ENCODE measurements at places on chromosomes 1 and 21.
A peak's percentile ranks its signal among the peaks of the same experiment; 100 is the strongest.

GRCh38 chr1:47227341-47228232, 4.4 kb downstream of the TAL1 start:
- DNase-seq, result no peak

DNA sequence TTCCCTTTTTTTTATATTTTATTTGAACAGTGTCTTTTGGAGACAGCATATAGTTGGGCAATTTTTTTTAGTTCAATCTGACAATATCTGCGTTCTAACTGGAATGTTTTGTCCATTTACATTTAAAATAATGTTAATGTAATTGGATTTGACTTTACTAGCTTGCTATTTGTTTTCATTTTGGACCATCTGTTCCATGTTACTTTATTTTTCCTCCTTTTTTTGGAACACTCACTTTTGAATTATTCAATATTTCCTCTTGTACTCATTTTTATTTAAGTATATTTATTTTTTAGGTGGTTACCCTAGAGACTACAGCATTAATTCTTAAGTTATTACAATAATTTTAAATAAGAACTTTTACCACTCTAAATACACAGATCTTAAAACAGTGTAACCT, 62.8 kb upstream of the C1orf87 start:
- no peak for DNase-seq

DNA sequence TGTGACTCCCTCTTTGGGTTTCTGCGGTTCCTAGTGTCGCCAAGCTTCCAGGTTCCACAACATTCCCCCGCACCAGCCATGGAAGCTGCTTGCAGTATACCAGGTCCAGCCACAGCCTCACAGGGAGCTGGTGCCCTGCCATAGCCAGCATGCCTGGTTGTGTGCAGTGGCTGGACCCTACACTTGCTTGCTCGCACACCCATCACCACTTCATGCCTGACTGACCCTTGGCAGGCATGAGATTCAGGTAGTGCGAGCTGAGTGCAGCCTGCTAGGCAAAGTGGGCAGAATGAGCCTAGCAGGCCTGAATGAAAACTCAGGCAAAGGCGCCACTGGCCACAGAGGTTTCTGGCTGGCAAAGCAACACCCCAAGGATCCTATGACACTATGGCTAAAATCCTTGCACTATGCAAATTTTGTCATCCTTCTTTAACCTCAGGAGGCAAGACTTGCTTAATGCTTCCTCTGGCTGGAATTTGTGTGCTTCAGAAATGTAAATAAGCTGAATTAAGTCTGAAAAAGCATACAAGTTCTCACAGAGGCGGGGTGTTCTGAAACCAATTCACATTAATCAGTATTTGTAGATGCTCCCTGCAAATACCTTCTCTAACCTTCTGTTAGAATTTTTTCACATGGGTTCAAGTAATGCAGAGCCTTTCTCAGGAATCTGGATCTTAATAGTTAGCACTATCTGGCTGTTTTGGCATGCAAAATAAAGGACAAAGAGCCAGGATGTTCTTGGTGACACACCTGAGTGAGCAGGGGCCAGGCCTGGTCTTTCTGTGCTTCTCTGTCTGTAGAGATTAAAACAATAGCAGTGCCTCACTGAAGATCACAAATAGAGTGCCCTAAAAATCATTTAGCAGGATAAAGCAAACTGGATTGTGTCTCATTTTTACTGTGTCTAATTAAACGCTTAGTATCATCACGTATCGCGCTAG, 256.9 kb downstream of the GPATCH2 start:
- DNase-seq, result no peak

DNA sequence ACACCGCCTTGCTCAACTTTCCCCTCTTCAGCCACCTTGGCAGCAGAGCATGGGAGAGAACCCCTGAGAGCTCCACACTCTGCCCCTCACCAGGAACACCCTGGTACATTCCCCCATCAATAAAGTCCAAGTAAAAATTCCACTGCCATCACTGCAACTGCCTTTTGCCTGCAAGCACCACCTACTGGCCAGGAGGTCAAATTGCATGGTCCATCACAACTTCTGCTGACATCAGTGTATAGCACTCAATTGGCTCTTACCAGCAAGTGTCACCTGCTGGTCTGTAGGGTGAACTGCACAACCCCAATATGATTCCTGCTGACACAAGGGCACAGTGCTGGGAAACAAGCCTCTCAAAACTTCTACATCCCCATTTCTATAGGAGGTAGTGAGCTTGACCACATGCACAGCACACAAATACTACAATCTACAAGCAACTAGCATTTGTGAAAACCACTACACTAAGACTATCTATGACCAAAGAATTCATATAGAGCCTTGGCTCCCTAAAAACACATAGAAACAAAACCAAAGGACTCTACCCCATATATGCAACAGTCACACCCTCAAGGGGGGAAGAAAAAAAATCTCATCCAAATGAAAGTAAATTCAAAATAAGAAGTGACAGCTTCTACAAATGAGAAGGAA, 69.2 kb downstream of the FASLG start:
- DNase-seq, result no peak

DNA sequence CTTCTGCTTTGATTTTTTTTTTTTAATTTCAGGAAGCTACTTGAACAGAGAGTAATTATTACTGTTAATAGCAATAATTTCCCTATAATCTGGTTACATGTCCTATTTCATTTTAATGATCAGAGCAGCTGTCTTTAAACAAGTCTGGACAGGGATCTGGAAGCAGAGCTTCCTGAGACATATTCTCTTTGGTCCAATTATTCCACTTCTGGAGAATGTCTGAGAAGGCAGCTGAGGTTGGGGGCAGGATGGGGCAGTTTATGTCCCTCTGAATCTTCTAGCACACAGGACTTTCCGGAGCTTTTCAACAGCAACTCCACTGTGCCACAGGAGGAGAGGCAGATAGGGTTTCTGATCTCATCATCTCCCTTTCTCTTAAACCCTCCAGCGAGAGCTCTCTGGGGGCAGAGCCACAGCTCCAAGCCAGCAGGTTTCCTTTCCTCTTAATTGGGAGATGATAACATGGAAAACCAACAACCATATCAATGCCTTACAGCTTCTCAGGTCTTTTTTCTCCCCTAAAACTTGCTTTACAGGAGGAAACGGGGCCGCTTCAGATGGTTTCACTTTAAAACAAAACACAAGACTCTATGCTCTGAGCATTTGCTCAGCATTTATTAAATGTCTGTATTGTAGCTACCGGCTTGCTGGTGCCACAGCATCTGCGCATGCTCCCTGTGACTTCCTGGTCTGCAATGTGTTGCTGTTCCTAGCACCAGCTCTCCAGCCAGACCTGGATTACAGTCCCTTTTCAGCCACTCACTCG, 425.7 kb upstream of the USP24 start:
- DNase-seq, result no peak

- no peak for DNase-seq
These were observed 18.4 kb upstream of the RNF19B start for GRCh38 chr1:32983020-32983419.

GRCh38 chr1:29396438-29397255, 160.3 kb downstream of the PTPRU start:
- DNase-seq, result no peak

GRCh38 chr1:6880951-6881690, 95.9 kb downstream of the CAMTA1 start:
- no peak for DNase-seq

- no peak for DNase-seq
These were observed 681 bp downstream of the B4GALT2 start for GRCh38 chr1:43979528-43980254.

GRCh38 chr1:156709031-156709430, 3.6 kb upstream of the CRABP2 start:
- no peak for DNase-seq

DNA sequence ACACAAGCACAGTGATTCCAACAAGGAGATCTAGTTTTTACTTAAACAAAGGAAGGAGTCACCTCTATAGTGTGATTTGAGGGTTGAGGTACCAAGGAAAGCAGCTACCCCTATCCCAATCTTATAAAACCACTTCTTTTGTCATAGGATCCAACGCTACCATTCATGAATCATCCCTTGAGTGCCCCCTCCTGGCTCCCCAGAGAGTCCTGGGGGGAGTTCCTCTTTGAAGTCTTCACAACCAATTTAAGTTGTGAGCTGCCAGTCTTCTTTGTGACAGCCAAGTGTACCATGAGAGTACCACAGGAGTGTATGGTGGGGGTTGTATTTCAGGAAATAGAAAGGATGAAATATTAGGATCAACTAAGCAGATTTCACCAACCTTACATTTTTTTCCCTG, 39.1 kb upstream of the NHLH2 start:
- no peak for DNase-seq

- DNase-seq, result no peak
These were observed 83.3 kb upstream of the TMEM51 start for GRCh38 chr1:15070145-15070748.

DNA sequence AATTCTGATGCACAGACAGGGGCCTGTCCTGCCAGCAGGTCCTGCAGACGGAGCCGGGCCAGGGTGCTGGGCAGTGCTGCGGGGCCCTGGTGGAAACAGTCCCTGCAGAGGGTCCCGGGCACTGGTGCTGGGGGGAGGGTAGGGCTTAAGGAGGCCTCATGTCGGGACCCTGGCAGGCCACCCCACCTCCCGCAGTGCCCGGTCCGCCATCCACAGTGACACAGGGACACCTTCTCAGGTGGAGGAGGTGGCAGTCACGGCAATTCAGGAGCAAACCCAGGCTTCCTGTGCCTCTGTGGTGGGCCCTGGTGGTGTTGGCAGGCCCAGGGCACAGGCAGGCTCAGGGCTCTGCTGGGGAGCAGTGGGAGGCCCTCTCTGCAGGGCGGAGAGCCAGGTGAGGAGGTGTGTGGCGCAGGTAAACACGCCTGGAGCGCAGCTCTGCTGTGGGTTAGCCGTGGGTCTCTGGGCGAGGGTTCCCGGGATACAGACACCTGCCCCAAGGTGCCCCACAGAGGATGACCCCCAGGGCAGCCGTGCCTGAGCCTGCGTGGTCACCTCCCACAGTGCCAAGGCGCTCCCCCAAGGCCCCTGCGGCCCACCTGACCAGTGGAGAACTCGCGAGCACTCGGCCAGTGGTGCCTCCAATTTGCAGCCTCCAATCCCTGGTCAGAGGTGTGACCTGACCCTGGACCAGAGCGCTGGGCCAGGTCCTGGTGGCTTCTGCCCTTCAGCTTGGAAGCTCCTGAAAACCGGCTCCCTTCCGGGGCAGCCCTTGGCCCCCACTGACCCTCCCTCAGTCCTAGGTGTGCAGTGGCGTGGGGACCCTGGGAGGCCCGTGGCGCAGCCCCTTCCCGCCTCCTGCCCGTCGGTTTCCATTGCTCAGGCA, 19.2 kb downstream of the COL18A1 start:
- DNase-seq, result no peak

DNA sequence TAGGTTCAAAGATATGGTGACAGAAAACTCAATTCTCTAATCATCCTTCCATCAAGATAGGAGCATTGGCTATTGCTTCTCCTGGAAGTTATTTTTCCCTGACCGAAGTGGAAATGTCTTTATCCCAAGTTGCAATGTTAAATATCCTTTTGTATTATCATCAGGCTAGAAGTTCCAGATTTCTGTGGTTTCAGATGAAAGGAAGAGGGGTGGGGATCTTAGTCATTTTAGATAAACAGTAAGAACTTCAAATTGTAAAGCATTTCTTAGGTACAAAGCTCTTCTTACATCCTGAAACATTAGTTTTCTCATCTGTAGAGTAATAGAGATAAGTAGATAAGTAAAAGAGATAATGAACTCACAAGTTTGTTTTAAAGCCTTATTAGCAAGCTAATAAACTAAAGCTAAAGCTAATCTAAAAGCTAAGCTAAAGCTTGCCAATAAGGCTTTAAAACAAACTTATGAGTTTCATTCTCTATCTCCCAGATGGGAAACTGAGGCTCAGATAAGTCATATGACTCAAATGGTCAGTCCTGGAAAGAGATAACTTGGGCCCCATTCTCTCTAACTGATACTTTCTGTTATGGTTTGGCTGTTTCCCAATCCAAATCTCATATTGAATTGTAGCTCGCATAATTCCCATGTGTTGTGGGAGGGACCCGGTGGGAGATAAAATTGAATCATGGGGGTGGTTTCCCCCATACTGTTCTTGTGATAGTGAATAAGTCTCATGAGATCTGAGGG, 99.2 kb upstream of the KCNK2 start:
- DNase-seq, result no peak

DNA sequence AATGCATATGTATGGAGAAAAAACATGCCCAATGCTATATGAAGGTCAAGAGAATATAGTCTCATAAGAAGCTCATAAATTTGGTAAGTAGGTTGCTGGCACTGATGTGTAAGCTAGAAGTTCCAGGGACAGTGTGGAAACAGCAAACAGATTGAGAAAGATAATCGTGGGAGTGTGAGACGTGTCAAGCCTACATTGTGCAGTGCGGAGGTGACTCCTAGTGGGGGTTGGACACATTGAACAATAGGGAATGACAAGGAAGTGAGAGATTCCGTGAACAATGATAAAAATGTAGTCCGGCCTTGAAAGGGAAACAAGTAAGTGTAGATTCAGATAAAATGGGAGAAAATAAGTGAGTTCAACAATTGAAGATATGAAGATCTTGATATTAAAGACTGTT, 788.4 kb upstream of the PRMT6 start:
- DNase-seq, result no peak

- peak; percentile 44 for DNase-seq
These were observed at the start of gene NTRK1 for GRCh38 chr1:156860628-156861423. Gene NTRK1 (plus strand): TSS chr1:156860865. CDS start chr1:156860935, 70 bp downstream.

All from renal cortex interstitium (tissue), 15 donors.